ENCODE measurements at places on chromosomes 4 and X.

DNA sequence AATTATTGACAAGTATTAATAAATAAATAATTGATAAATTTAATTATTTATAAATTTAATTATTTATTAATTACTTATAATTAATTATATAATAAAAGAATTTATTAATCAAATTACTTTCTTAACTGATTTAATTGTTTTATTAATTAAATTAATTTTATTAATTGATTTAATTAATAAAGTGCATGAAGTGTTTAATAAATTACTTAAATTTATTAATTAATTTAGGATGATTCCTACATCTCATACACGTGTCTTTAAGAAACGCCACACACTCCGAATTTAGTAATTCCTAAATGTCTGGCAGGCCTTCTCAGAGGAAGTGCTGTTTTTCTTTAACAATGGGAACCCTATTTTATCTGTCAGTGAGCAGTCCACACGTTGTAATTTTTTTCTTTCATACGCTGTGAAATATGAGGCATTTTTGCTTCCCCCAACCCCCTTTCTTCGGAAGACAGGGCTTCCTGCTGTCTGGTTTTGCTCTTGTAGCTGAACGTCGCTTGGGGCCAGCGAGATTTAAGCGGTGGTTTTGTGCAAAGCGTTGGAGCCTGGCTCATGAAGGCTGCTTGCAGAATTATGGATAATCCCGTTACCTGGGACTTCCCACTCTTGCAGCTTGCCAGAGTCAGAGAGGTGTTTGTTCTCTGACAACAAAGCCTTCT is 46.8 kb downstream of the CRLF2 start:
- DNase-seq, result no peak

- DNase-seq, result no peak
Measured at GRCh38 chr4:186015212-186015817, 53.6 kb upstream of the TLR3 start.

GRCh38 chr4:186149872-186150271 is 41.5 kb upstream of the CYP4V2 start:
- DNase-seq, result peak; percentile 35

DNA sequence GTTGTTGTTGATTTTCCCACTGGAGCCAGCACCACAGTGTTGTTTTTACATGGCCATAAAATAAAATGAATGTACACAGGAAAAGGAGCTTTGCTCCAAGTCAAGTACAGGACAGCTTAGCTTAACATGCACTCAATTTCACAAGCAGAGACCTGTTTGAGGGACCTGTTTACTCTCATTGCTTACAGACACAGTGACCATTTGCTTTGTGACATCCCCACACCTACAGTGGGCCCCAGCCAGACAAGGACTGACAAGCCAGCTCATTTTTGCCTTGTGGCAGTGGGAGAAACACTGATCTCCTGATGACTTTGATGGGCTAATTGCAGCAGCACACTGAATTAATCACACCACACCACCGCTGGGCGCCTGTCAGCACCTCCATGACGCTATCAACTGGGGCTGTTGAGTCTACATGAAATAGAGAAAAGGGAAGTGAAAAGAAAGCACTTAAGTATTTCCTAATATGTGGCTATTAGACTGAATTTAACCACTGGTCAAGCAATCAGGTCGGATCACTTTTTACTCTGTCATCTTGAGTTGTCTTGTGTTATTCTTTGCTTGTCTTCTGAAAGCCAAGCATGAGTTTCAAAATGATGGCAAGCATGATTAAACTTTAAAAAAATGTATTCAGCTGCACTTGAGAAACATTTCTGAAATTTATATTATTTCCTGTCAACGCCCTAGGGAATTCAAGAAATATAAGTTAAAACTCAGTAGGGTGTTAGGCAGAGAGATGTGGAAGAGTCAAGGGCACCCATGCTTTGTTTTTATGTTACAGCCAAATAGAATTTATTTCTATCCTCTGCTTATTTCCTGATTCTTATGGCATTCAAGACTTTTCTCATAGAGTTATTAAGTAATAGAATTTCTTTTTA is 557.7 kb downstream of the RAB28 start:
- DNase-seq, result no peak

Measured in Ammon's horn (tissue), 1 donor.